ENCODE measurements at places on chromosomes 4 and X. TPM values are rescaled to one million over a fixed set of nuclear protein-coding genes. Genes with fewer than 3 reads are reported as not detected.

CXCL13 gene
- total RNA-seq = not detected

TMEM129 gene
- 39.6 TPM for total RNA-seq

BANK1 gene
- 0.26 TPM for total RNA-seq

ARHGAP6 gene
- total RNA-seq = 6.9 TPM

CSAG1 gene
- total RNA-seq = not detected

TMEM144 gene
- total RNA-seq = 2.3 TPM

BLTP1 gene
- 130 TPM for total RNA-seq

SOX3 gene
- total RNA-seq = not detected

CXCL8 gene
- 1.3 TPM for total RNA-seq

ADRA2C gene
- 0.26 TPM for total RNA-seq
